Activated CD4-positive, CD25-positive, alpha-beta regulatory T cell (primary cell): ENCODE measurements at places on chromosomes 16 and 17.

- no peak for DNase-seq
Measured at GRCh38 chr17:16873174-16874035, 98.5 kb downstream of the TNFRSF13B start.

DNA sequence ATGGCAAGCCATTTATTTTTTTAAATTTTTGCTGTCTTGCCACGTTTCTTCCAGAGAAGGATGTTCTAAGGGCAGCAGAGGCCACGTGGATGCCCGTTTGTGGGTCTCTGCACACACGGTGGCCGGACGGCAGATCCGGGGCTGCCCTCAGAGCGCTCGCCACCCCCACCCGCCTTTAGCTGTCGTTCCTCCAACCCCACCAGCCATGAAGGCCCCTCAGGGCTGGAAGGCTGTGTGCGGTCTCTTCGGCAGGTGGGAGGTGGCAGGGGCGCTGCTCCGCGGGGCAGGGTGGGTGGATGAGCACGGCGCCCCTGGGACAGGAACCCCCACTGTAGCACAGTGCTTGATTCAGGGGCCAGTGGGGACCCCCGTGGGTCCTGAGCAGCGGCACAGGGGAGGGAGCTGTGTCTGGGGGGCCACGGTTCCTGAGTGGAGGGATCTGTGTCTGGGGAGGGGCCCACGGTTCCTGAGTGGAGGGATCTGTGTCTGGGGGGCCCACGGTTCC lies 49.7 kb downstream of the ZFPM1 start:
- DNase-seq = no peak

DNA sequence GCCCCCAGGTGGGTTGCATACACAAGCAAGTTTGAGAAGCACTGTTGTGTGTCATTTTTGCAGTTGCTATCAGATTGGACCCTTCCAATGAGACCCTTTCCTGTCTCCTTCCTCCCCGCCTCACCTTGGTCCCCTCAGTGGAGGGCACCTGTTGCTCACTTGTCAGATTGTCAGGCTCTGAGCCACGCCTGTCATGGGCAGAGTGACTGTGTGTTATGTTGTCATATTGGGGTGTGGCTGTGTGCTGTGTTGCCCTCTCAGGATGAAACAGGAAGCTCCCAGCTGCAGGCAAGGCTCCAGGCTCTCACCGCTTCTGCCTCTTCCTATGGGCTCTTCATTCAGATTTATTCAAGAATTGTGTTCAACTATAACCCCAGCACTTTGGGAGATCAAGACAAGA lies 302.9 kb downstream of the CPPED1 start:
- no peak for DNase-seq

GRCh38 chr16:71474864-71475263 lies 12.8 kb upstream of the ZNF23 start:
- DNase-seq = no peak

GRCh38 chr16:82857693-82858365 lies 231.1 kb downstream of the CDH13 start:
- no peak for DNase-seq

DNA sequence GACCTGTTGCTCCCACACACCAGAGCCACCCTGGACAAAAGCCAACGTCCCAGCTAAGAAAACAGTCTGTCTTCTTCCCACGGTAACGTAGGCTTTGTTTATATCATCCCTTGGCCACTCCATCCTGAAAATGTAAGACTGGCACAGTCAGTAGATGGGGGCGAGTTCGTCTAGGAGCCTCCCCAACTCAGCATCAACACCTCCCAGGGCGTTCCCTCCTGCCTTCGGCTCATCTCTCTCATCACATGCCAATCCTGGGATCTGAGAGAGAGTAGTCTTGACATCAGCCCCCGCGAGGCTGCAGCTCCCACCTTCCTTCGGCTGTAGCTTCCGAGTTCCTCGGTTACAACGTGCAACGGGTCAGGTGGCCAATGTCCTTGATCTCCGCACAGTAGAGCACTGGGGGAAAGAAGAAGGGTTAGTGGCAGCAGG lies 894 bp downstream of the RNF227 start:
- DNase-seq = no peak

DNA sequence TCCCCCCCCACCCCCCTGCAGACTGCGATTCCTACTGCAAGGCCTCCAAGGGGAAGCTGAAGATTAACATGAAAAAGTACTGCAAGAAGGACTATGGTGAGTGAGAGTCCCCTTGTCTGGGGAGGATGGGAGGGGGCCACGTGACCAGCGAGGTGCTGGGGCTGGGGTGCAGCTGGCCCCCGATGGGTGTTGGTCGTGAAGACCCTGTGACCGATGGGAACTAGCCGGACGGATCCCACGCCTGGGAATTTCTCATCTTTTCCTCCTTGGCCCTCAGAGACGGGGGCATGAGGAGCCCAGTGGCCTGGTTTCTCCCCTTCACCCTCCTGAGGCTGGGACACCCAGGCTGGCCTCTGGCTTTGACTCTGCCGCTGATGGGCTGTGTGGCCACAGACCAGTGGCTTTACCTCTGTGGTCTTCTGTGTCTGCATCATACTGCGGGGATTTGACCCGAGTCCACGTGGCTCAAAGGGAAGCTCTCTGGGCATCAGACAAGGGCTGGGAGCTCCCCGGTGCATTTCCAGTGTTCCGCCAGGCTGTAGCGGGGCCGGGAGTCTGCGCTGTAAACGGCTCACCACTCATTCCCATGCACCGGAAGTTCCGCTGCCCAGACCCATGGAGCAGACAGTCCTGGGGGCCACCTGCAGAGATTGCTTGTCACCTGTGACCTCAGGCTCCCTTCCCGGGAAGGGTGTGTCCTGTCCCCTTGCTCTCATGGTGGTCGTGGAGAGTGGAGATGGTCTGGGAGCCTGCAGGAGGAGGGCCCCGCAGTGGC lies 200.0 kb downstream of the NTN1 start:
- DNase-seq = no peak

DNA sequence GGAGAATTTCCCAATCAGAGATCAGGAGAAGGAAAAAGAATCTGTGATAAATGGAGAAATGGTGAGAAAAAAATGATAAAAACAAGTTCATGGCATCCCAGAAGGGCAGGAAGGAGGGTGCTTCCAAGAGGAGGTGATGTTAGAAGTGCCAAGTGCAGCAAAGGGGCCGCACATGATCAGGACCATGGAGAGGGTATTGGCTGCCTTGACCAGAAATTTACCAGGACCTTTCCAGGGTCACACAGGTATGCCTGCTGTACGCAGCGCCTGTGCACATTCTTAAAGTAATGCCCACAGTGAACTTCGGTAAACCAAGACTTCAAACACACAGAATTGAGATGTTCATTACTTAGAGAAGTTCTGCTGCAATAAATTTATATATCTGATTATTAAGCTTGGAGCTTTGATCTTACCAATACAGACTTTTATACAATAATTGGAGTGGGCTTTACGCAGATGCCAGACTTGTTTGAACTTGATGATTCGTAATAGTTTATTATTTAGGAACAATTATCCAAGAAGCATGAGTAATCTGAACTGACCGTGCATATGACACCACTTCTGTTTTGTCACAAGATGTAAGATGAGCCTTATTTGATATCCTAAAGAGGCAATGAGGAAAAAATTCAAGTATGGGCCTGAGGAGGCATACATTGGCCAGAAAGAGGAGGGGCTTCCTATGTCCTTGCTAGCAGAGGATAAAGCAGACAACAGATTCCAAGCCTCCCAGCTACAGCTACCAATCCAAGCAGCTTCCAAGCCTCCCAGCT lies 2.2 kb upstream of the KRT33A start:
- no peak for DNase-seq

- no peak for DNase-seq
Measured at GRCh38 chr17:38867968-38868816, 1.7 kb upstream of the LASP1 start.

GRCh38 chr17:17300624-17301568 lies 2.3 kb upstream of the NT5M start:
- no peak for DNase-seq

GRCh38 chr17:65559804-65560627 lies 1.4 kb downstream of the AXIN2 start:
- no peak for DNase-seq

DNA sequence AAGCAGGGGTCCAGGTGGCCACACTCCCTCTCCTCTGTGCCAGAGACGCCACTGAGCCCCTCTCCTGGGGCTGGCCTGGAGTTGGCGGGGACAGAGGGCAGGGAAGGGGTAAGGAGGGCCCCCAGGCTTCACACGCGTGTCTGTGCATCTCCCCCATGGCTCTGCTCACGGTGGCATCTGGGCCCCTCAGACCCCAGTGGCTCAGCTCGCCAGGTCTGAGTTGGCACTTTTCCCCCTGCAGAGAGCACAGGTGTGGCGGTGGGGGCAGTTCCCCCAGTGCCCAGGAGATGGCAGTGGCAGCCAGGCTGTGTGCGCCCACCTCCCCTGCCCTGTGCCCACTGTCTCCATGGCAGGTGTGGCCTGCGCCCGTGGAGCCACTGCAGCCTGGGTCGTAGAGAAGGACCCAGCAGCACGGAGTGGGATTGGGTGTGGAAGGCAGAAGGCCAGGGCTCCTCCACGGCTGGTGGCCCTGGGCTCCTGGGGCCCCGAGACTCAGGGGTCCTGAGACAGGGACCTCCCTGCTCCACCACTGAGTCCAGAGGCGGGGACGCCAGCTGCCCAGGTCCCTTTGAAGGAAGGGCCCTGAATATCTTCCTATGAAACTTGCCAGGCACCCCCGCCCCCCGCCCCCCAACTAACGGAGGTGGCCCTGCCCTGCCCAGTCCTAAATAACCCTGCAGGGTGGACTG lies 4.3 kb upstream of the APRT start:
- no peak for DNase-seq

DNA sequence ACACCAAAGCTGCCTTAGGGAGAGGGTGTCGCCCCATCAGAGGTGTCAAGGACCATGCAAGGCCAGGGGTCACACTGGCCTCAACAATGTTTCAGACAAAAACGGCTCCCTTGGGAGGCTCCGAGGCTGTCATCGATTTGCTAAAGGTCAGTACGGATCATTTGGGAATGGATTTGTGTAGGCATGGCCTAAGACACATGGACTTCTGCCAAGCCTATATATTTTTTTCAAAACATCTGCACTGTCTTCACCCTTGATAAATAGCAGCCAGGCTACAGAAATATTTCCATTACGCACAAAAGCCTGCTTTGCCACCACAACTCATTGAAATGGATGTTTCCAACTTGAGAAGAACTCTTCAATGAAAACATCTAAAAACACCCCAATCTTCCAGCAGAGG lies 10.3 kb downstream of the CUEDC1 start:
- no peak for DNase-seq

GRCh38 chr17:79132271-79133064 lies 57.8 kb downstream of the ENGASE start:
- no peak for DNase-seq

GRCh38 chr17:59757043-59757442 lies 49.6 kb downstream of the VMP1 start:
- DNase-seq = no peak

GRCh38 chr17:6831661-6832263 lies at the start of gene TEKT1:
TSS of gene TEKT1 (minus strand) at chr17:6831729. CDS start at chr17:6830376, 1,353 bp downstream.
- DNase-seq = peak; percentile 8
